ENCODE measurements at places on chromosomes 2 and 18.

DNA sequence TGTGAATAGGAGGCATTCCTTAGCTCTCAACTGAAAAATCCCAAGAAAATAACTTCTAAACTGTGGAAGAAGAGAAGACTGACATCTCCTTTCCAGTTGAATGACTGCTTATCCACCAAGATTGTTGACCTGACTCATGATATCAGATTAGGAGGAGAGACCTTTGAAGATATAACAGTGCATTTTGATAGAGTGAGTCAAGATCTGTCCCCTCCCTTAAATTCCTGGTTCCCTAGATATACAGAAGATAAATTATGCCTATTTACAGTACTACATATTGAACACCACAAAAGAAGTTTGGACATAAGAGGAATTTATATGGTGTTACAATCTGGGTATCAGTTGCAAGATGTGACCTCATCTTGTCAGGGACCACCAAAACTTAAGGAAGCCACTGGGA, 285.3 kb upstream of the ZSWIM2 start:
- no peak for DNase-seq

GRCh38 chr2:58767828-58768714, 526.9 kb upstream of the FANCL start:
- no peak for DNase-seq

DNA sequence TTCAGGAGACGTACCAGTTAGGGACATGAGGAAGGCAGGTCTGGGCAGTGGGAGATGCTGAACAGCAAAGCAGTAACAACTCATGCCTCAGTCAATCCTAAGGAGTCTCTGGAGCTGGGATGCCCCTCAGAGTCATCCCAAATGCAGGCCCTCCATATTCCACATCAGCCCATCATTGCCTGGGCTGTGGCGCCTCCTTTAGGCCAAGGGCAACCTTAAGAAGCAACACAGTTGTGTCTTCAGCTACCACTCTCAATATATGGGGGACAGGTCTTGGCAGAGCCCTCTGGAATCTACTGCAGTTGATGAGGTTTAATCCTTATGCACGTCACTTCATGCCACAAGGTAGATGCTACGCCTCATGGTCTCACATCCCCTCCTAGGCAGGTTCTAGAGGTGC, 682.0 kb upstream of the RAB6C start:
- no peak for DNase-seq

DNA sequence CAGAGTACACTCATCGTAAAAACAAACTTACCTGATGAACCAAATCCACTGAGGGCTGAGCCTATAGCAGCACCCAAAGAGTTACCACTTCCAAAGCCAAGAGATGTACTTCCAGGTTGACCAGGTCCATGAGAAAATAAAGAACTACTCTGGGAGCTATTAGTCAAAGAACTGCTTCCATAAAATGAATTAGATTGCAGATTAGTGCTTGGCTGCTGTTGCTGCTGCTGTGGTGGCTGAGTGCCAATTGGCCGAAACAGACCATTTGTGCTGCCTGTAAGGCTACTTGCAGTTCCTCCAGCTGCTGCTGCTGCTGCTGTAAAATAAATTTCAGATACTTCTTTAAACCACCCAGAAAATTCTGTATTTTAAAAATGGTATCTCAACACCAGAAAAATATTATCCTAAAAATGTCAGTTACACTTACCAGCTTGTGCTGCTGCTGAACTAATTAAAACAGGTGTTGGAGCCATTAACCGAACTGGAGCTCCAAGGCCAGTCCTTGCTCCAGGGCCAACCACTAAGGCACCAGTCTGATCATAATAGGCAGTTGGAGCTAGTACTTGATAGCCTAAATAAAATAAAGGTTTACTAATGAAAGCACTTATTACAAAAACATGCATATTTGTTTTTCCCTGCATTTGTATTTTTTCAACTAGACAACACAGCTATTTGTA, 58.1 kb upstream of the SDC1 start:
- DNase-seq, result no peak

DNA sequence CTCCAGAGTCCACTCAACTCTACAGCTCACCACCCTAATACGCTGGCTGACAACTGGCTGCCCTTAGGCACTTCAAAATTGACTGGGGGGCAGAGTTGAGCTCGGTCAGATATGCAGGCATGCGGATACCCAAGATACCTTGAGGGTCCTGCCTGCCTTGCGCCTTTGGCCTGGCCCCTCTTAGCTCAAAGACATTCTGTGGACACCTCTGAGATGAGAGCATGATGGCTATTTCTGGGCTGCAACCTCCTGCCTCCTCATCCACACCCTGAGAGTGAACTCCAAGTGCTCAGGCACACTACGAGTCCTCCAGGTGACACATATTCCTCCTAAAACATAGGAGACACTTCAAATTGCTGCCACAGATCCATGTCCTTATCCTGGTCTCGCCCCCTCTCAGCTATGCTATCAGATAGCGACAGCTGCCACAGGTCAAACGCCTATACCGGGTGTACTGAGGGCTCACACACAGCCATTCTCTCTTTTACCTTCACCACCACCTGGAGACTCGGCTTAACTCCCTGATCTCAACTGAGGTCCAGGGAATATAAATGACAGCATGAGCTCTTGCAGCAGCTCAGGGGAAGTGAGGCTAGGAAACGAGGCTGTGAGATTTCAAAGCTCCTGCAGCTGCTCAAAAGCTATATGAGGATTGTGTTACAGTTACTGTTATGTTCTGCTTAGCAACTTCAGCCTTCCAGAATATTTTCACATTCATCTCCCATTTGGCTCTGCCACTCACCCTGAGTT, 60.5 kb upstream of the TEX51 start:
- peak; percentile 26 for DNase-seq

- no peak for DNase-seq
Observed at GRCh38 chr2:77831471-77831870, 309.3 kb upstream of the LRRTM4 start.

DNA sequence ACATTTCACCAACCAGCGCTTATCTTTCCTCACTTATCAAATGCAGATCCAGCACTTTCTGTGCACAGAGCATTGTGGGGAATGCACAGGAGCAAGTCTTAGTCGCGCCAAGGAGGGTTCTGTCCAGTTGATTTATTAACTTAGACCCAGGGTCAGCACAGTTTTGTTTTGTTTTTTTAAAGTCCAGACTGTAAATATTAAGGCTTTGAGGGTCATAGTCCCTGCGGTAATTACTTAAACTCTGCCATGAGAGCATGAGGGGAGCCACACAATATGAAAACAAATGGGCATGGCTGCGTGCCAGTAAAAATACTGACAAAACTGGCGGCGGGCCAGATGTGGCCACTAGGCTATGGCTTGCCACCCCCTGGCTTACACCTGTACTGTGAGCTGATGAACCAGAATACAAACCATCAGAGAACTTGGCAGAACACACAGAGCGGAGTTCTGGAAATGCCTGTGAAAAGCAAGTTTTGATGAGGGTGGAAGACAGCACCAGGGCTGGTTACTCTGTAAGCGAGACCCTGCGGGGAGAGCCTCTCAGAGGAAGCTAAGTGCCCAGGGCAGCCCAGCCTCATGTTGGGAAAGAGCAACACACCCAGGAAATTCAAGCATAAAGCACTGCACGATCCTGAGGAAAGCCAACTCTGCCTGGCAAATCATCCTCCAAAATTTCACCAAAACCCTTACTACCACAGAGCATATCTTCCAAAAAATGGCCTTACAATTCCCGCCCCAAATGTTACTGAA, 43.6 kb downstream of the L3MBTL4 start:
- DNase-seq, result no peak

DNA sequence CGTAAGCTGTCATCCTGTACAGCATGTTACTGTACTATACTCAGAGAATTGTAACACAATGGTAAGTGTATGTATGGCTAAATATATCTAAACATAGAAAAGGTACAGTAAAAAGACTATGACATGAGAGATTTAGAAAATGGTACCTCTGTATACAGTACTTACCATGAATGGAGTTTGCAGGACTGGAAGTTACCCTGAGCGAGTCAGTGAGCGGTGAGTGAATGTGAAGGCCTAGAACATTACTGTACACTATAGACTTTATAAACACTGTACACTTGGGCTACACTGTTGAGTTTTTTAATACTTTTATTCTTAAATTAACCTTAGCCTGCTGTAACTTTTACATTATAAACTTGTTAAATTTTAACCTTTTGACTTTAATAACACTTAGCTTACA, 1.5 kb downstream of the DDX18 start:
- DNase-seq, result no peak

DNA sequence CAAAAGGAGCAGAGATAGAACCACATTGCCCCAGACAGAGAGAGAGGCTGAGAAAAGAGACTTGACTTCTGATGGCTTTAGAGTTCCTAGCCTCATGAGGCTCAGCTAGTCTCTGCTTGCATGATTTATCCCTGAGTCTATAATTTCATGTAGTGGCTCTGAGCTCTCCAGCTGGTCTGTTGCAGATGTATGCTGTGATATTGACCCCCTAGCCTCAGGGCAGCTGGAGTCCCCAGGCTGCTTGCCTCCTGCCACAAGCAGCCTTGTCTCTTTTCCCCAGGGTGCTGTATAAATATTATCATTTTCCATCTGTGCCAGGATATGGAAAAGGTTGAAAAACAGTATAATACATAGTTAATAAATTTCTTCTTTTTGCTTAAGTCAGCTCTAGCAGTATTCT, 467.6 kb upstream of the CWC22 start:
- DNase-seq, result peak; percentile 10

DNA sequence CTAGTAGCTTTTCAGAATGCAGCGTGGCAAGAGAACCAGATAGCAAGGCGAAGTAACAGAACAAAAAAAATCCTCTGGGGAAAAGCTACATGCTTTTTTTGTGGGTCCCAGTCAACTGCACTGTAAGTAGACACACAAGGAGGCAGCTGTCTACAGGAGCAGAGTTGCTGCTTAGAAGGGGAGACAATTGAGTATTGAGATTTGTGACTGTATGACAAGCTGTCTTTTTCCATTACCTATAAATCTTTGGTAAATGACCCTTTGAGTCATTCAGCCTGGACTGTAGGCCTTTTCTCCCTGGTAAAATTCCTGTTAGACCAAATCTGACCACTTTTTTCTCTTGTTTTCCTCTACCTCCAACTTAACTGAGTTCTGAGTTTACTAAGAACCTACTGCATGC, 144.1 kb upstream of the FOSL2 start:
- DNase-seq, result no peak

DNA sequence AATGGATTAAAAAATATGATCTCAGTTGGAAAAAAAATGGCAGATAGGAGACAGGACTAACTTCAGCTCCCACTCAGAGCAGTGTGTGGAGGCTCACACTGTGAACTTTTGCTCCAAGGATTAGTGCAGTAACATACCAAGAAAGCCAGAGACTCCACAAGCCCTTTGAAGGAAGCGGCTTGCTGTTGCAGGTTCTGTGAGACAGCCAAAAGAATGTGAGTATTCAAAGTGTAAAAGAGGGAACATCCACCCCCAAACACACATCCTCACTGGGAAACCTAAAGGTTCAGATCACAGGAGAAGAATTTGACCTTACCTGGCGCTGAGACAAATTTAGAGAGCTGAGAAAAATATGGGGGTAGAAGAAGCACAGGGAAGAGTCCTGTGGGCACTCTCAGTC, 77.5 kb downstream of the FAM171B start:
- DNase-seq, result no peak

- DNase-seq, result no peak
Observed at GRCh38 chr2:162219426-162219825, 23.8 kb downstream of the FAP start.

DNA sequence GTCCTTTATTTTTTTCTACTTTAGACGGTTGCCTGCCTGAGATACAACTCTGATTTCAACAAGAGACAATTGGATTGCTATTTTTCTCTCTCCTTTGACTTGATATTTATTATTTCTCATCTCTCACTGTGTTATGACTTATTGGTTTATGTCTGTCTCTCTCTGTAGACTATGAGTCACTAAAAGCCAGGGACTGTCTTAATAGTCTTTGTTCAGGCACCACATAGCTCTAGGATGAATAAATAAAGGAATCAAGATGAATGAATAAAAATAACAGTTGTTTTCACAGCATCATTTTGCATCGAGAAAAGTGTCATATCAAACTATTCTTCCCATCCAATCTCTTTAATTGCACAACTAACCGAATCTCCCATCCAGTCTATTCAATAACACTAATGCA, 31.4 kb upstream of the CD28 start:
- no peak for DNase-seq

DNA sequence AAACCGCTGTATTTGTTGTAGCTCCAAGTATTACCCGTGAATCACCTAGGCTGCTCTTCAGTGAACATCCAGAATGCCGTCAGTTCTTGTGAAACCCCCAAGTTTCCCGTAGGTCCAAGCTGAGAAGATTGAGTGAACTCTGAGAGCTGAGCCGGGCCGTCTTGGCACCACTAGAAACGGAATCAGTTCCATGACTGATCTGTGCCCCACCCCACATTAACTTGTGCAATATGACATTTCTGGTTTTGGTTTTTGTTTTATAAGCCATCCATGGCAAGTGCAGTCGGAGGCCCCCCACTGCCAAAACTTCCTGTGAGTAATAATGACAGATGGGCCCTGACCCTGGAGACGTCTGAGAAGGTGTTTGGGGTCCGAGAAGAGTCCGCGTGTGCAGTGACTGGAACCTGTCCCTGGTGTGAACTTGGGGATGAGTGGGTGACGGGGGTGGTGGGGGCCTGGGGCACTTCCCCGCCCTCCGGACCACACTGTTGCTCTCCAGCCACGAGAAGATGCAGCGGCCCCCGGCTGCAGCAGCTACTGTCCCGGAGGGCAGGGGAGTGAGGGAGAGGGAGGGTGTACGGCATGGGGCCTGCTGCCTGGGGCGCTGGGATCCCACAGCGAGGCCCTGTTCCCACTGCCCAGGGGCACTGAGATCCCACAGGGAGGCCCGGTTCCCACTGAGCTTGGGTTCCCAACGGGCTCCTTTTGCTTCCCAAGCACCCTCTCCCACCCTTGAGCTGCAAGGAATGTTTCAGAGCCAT, 26.5 kb downstream of the NFATC1 start:
- no peak for DNase-seq

DNA sequence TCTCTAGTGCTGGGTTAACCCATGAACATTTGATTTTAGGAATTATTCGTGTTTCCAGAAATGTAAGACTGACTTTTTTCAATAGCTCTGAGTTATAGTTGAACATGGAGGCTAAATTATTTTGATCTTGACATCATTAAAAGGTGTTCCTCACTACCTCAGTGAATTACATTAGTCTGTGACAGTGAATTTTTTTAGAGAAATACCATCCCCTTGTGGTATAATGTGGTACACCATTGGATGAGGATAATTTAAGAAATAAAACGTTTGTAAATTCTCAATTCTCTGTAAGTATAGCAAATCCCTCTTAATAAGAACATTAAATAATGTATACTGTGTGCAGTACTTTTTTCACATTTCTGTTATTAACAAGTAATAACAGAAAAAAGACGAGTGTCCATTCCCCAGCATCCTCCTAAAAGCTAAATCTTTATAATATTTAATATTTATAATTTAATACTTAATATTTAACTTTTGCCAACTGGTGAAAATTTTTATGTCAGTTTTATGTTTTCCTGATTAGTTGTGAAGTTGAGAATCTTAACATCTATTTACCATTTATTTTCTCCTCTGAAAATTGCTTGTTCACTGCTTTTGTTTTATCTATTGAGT, 70.3 kb upstream of the CWC22 start:
- peak; percentile 25 for DNase-seq

DNA sequence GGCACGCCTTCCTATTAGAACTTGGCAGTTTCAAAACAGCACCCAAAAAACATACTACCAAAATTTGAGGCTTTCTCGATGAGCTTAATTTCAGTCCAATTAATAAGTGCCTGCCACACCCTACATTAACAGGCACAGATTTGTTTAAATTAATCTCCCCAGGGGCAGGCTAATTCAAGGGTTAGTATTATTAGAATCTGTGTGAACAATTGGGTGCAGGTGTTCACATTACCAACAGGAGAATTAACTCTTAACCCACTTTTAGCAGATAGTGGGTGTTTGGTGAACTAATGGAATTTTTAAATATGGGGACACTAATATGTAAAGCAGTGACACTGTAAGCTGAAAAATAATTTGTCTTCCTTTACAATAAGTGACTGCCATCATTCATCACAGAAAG, 4.1 kb downstream of the MBD2 start:
- DNase-seq, result peak; percentile 11

Measured in NCI-H82 (cell line).